Activated CD4-positive, alpha-beta T cell treated with anti-CD3 and anti-CD28 coated beads, Interleukin-2, Interleukin-4, amounts not matched to agents 100 ng/mL and 50 ng/mL, durations not matched to agents 16 hours and 8 hours (primary cell): ENCODE measurements at places on chromosomes 2 and 18.

- DNase-seq, result no peak
Measured at GRCh38 chr2:54189539-54189938, 66.5 kb downstream of the TSPYL6 start.

GRCh38 chr2:72103690-72104089, 44.0 kb downstream of the CYP26B1 start:
- no peak for DNase-seq

- DNase-seq, result no peak
Measured at GRCh38 chr2:27152796-27153464, 4.1 kb downstream of the TCF23 start.

GRCh38 chr2:34365932-34366331, 766.8 kb upstream of the FAM98A start:
- DNase-seq, result no peak

GRCh38 chr2:186543561-186544131, 46.2 kb upstream of the ITGAV start:
- no peak for DNase-seq

DNA sequence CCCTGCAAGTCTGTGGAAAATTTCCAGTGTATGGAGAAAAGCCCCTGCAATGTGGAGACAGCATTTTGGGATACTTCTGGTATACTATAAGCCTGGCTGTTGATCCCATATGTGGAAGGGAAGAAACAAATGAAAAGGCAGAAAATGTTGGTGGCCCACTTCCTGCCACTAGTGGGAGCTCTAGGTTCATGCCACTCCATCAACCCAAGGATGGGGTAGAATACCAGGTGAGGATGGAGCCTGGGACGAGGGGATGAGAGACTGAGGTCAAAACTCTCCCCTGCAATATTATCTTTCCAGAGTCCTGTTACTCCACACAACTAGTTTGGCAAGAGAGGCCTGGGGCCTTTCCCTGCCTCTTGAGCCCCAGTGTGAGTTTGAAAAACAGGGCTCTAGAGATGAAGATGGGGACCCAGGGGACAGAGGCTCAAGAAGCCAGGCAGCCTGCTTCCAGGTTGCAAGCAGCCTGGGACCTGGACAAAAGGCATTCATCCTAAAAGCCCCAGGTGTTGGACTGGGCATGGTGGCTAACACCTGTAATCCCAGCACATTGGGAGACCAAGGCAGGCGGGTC, 31.9 kb downstream of the BMP10 start:
- DNase-seq, result peak; percentile 30

DNA sequence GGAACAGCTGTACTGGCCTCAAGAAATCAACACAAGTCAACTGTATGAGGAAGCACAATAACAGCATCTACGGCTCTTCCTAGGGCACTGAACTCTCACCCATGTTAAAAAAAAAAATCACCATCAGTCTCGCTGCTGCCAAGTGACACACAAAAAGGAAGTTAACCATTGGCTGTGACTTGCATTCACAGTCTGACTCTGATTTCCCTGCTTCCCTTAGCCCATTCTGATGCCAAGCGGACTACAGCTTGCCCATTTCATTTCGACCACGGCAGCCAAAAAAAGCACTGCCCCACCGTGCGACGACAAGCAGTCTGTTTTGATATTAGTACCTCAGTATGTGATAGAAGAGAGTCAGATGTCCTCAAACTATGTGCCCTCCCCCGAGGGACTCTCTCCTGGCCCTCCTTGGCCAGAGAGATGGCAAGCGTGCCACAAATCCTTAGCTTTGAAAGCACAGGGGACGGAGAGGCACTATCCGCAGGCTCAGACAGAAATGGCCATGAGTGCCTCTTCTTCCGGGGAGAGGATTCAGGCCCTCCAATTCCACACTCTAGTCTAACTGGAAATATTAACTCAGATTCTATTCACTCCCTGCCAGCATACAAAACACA, 250.0 kb downstream of the TCF4 start:
- no peak for DNase-seq

DNA sequence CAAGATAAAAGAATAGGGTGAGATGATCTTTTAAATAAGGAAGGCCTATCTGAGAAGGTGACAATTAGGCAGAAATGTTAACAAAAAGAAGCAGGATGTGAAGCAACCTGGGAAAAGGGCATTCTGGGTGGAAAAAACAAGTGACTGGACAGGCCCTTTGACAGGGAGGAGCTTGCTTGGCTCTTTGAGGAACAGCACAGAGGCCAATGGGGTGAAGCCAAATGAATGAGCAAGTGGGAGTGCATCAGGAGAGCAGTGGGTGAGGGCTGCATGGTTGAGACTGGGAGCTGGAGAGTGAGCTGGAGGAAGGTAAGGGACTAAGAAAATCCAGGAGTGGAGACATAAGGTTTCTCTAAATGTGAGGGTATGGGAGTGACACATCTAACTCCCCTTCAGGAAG, 126.9 kb downstream of the TDRD15 start:
- DNase-seq, result no peak

GRCh38 chr18:6731222-6731596, 1.7 kb downstream of the ARHGAP28 start:
- DNase-seq, result no peak

- DNase-seq, result no peak
Measured at GRCh38 chr2:180554330-180554729, 426.1 kb upstream of the UBE2E3 start.

DNA sequence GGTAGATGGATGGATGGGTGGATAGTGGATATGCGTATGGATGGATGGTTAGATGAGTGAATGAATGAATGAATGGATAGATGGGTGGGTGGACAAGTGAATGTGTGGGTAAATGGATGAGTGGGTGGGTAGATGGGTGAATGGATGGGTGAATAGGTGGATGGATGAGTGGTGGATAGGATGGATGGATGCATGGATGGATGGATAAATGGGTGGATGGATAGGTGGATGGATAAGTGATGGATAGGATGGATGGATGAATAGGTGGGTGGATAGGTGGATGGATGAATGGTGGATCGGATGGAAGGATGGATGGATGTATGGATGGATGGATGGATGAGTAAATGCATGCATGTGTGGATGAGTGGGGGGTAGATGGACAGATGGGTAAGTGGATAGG, 169.3 kb downstream of the ACKR3 start:
- DNase-seq, result no peak

DNA sequence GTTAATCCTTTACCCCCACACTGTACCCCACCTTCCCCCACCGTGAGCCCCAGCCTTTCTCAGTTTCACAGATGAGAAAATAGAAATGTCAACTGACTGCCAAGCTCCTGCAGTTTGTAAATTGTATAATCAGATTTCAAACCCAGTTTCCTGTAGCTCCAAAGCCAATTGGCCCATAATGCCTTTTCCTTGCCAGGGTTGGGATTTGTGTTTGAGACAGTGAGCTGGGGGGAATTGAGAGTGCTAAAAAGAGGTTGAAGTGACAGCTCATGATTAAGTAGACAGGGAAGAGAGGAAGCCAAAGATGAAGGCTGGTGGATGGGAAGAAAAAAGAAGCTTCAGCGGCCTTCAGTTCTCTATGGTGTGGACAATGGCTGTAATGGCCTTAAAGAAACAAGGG, 10.7 kb downstream of the OSBPL6 start:
- DNase-seq, result no peak

GRCh38 chr18:3973191-3973850, 481.8 kb downstream of the DLGAP1 start:
- no peak for DNase-seq

- no peak for DNase-seq
Measured at GRCh38 chr2:190036071-190036470, 26.5 kb downstream of the MSTN start.

DNA sequence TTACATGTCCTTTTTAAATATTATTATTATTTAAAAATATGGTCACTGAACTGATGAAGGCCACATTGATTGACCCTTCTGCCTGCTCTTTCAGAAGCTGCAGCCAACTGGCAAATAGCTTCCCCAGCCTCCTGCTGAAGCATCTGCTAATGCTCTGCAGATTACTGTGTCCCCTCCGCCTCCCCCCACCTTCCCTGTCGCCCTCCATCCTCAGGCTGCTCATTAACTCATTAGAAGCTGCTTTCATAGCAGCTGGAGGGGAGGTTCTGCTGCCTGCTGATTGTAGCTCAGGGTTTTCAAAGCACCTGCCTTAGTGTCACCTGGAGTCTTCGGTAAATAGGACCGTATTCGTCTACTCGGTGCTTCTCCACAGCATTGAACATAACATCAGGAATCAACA, 24.8 kb upstream of the LMAN1 start:
- DNase-seq, result no peak

DNA sequence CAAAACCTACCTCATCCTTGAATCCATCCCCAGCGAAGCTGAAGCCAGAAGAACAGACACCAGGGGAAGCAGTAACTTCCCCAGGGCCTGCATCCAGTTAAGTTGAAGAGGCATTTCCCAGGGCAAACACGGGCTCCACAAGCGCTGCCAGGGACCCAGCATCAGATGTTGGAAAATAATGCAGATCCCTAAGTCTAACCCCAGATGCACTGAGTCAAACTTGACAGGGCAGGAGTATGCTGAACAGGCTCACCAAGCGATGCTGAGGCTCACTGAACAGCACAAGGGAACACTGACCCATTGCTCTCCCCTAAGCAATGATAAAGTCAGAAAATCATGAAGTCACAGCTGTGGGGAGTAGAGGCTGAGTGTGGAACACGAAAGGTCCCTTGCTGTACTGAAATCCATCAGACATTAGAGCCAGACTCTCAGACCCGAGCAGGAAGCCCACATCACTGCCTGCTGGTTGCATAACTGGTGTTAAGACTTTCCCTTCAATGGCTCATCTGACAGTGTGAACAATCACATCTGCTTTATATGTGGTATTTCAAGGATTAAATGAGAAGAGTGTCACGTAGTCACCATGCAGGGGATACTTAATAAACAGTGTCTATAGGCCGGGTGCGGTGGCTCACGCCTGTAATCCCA, 36.2 kb downstream of the TNS1 start:
- no peak for DNase-seq

DNA sequence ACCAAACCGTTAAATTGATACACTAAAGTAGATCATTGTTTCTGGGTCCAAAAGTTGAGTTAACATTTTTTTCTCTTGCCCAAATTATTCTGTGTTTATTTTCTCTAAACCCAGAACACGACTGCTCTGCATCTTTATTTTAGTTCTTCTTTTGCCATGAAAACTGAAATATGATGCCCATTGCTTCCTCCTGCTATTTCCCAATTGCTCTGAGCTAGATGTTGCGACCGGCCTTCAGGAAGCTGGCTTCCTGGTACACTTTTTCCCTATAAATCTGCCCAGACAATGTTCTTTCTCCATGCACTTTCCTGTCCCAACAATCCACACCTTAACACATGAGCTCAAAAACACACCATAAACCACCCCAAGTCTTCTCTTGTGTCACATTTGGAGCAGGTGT, 501.4 kb downstream of the FBXO15 start:
- DNase-seq, result no peak

- no peak for DNase-seq
Measured at GRCh38 chr2:159760326-159760725, 37.7 kb downstream of the CD302 start.

DNA sequence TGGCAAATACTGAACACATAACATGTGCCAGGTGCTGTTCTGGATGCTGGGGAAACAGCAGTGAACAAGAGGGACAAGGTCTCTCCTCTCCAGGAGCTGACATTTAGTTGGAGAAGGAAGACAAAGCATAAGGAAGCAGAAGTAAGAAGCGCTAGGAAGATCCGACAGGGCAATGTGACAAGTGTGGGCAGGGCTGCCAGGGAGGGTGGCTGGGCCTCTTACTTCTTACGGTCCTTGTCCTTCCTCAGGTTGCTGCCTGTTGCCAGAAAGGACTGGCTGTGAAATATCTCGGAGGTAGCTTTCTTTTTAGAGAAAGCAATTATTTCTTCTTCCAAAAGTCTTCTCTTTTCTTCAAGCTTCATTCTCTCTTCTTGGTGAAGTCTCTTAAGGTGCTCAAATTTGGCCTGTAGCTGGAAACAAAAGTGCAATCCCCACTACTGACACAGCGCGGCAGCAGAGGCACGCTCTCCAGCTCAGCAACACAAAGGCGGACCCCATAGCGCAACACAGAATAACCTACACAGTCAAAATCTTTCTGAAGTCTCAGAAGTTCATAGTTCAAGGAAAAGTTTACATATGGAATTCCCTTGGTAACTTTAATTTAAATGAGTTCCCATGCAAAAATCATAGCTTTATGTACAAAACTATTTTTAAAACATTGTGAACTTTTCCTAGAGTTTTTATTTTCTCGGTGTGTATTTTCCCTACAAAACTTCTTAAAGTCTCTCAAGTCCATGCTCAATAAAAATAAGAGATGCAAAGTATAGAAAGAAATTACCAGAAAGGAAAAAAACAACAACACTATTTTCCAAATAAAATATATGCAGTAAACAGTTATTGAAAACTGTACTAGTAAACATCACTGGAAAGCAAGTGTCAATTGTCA, 67.7 kb downstream of the SEPTIN10 start:
- DNase-seq, result peak; percentile 52

GRCh38 chr2:182619276-182619675, 96.8 kb upstream of the DNAJC10 start:
- DNase-seq, result no peak

GRCh38 chr2:5696945-5697521, 4.8 kb downstream of the SOX11 start:
- DNase-seq, result no peak

GRCh38 chr2:26224095-26224494, 20.3 kb downstream of the HADHA start:
- no peak for DNase-seq

GRCh38 chr2:210303498-210303897, 11.5 kb downstream of the MYL1 start:
- DNase-seq, result no peak

DNA sequence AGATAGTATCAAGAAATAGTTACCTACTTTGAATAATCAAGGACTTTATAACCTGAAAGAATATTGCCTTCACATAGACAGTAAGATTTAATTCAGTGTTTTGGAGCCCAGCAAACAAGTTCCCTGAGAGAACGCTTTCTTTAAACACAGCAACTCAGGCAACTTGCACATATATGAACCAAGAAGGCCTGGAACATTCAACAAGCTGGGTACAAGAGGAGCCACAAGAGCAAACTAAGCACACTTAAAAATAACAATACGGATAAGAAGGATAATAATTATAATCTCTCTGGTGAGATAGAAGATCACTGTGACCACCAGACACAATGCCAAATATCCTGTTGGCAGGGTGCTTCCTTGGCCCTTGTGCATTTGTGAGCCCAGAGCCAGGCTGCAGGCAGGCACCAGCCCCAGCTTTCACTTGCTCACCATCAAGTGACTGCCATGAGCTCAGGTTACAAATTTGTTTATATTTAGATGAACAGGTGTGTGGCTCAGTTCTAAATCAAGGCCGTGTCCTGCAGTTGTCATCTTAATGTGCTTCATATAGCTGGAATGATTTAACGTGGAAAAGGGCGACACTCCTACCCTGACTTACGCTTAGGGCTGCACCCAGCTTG, 446.6 kb downstream of the IRS1 start:
- no peak for DNase-seq

GRCh38 chr2:14633461-14634181, 1.1 kb downstream of the LRATD1 start:
- DNase-seq, result no peak

- DNase-seq, result peak; percentile 4
Measured at GRCh38 chr18:6543330-6543908, 128.7 kb upstream of the L3MBTL4 start.

DNA sequence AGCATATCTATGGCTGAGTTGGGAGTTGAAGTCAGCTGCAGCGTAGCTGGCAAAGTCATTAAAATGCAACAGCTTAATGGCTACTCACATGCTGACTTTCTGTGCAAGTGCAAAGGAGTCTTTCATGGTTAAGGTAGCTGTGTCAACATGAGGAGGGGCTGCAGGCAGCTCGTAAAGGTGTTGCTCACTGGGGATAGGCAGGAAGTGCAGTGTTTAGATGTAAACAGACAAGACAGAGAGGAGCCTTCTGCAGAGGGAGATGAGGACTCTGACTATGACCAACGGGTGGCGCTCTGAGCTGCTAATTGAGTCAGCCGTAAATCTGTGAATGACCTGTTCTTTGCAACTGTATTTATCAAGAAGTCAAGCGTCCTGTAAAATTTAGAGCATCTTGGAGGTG, 22.3 kb upstream of the CAVIN2 start:
- DNase-seq, result no peak
